Naive thymus-derived CD8-positive, alpha-beta T cell (primary cell): ENCODE measurements at places on chromosomes 5 and 9. TPM values are rescaled to one million over a fixed set of nuclear protein-coding genes. Genes with fewer than 3 reads are reported as not detected.

- no peak for DNase-seq
- no peak overlapping the region for H3K4me3 ChIP-seq
- H3K27ac ChIP-seq, result no peak overlapping the region
- H3K4me1 ChIP-seq, result peaks cover 4% of the 10 kb centered on the region
- H3K36me3 ChIP-seq, result peaks cover 85% of the 10 kb centered on the region
Observed at GRCh38 chr5:72224946-72225463, 95.0 kb downstream of the MRPS27 start.

Gene SEC24A
- 17.2 TPM for total RNA-seq

DNA sequence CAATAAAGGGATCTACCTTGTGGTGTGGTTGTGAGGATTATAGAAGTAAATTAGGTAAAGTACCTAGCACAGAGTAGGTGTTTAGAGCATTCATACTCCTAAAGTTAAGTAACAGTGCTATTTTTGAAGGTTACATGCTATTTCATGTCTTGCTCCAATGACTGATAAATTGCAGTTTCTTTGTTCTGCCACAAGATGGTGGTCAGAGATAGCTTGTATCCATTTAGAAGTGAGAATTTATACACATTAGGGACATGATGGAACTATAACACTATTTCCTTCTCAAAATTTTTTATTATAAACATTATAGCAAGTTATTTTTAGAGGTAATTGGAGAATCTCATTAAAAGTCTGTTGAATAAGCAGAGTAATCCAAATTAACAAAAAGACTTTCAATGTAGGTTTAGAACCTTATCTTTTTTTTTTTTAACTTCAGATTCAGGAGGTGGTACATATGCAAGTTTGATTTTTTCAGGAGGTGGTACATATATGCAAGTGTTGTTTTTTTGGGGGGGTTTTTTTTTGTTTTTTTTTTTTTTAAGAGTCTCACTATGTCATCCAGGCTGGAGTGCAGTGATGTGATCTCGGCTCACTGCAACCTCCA is 17.1 kb downstream of the MTREX start:
- no peak for DNase-seq
- H3K4me1 ChIP-seq, result peaks cover 30% of the 10 kb centered on the region
- no peaks in the 10 kb centered on the region for H3K27me3 ChIP-seq

Gene LHX2
- total RNA-seq, result not detected

DNA sequence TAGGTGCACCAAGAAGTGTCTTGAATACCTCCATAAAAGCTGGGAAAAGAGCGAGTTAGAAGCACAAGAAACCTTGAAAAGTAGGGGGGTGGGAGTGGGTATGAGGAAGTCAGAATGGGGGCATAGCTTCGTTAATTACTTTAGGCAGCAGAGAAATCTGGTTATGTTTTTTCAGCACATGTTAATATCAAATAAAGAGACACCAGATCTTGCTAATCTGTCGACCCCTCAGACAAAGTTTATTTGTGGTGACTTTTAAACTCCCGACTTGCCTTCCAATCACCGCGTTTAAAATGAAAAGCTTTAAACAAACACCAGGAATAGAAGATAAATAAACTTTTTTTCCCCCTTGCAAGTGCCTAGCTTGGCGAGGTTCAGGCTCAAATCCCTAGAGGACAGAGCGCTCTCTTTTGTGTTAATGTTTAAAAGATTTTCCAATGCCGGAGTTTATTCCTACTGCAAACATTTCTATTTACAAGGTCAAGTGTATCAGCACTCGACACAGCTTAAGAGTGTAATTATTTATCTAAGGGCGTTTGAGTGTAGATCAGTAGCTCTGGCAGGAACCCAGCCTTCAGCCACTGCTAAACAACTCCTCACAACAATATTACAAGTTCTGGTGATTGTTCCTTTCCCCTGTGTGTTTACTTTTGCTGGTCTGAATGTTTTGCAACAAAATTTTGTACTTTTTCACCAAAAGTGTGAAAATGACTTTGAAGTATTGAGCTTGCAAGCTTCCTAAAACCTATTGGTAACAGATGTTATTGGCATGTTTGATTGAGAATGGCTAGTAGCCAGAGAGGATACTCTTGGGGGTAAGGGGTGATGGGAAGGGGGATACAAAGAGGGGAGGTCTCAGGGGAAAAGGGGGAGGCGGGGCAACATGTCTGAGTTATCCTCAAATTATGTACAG is 3.8 kb downstream of the GAS1 start:
- no peak overlapping the region for H3K27ac ChIP-seq
- no peak overlapping the region for H3K4me3 ChIP-seq
- no peaks in the 10 kb centered on the region for H3K36me3 ChIP-seq
- no peak for DNase-seq

DNA sequence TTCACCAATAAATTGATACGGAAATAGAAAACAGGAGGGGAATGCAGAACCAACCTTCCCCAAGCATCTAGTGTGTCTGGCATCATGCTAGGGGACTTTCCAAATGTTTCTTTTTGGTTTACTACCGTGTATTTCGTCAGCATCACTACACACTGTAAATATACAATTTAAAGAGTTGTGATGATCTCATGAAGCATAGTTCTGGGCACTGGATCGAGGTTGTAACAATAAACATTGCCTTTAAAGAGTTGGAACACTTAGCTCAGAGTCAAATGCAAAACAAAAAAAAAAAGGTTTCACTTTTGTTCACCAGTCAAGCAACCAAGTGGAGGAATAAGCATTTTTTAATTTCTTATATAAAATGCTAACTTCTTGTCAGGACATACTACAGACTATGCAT is 2.9 kb upstream of the SCAI start:
- no peak overlapping the region for H3K4me3 ChIP-seq
- no peaks in the 10 kb centered on the region for H3K27me3 ChIP-seq
- H3K4me1 ChIP-seq, result peaks cover 34% of the 10 kb centered on the region
- H3K36me3 ChIP-seq, result no peaks in the 10 kb centered on the region

Gene CDKN2B
- total RNA-seq, result not detected

- no peak for DNase-seq
- no peak overlapping the region for H3K4me3 ChIP-seq
- H3K27me3 ChIP-seq, result no peaks in the 10 kb centered on the region
- H3K36me3 ChIP-seq, result peaks cover 53% of the 10 kb centered on the region
- no peaks in the 10 kb centered on the region for H3K4me1 ChIP-seq
- no peak overlapping the region for H3K27ac ChIP-seq
Observed at GRCh38 chr9:70324963-70325362, 66.2 kb downstream of the SMC5 start.

DNA sequence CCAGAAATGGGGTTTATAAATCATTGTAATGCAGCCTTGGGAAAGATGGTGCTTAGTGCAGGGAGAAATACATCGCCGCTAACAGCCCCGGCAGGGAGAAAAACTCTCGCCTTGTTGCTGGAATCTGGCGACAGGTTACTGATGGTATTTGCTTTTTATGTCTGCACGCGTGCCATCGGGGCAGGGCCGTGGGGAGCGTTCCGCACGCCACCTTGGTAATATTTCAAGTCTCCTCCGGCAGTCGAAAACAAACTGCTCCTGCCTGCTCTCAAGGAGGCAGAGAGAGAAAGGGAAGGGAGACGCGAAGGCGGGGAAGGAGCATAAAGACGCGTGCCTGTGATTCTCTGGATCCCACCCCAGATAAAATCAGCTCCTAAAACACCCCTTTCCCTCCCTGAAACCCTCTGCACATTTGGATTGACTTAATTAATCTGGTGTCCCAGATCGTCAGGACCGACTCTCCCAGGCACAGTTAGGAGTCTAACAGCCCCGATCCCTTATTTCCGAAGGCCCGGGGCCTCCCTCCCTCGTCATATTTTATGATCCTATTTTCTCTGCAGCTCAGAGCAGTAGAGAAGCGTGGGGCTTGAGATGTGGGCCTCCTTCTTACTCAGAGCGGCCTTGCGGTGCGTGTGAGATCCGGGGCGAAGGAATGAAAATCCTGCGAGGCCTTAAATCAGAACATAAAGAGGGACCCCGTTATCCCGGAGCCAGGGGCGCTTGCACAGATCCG is 47.7 kb downstream of the CFAP77 start:
- H3K27ac ChIP-seq, result no peak overlapping the region
- no peaks in the 10 kb centered on the region for H3K36me3 ChIP-seq
- no peaks in the 10 kb centered on the region for H3K4me1 ChIP-seq
- no peak overlapping the region for H3K4me3 ChIP-seq

- DNase-seq, result no peak
- no peaks in the 10 kb centered on the region for H3K4me1 ChIP-seq
- H3K27me3 ChIP-seq, result peaks cover 4% of the 10 kb centered on the region
- no peak overlapping the region for H3K27ac ChIP-seq
- H3K36me3 ChIP-seq, result no peaks in the 10 kb centered on the region
Observed at GRCh38 chr9:78622126-78622525, 325.2 kb downstream of the PSAT1 start.

DNA sequence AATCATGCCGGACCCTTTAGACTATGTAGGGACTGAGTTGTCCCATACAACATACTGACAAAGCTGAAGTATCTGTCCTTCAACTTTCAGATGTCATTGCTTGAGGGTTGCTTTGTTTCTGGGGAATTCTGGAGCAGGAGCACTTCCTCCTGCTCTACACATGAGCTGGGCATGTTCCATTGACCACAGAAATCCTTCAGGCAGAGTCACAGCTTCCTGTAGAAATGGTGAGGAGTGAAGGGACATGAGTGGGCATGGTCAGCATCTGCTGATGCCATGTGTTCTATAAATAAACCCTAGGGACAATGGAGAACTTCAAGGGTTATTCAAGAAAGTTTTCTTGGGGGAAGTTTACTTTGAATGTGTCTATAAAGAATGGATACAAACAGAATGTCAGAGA is 296.6 kb upstream of the FBXL7 start:
- H3K36me3 ChIP-seq, result no peaks in the 10 kb centered on the region
- H3K4me1 ChIP-seq, result no peaks in the 10 kb centered on the region
- H3K4me3 ChIP-seq, result no peak overlapping the region
- no peak for DNase-seq

- H3K4me1 ChIP-seq, result peaks cover 8% of the 10 kb centered on the region
- no peak overlapping the region for H3K4me3 ChIP-seq
Observed at GRCh38 chr9:97658707-97659106, 25.1 kb downstream of the NCBP1 start.

DNA sequence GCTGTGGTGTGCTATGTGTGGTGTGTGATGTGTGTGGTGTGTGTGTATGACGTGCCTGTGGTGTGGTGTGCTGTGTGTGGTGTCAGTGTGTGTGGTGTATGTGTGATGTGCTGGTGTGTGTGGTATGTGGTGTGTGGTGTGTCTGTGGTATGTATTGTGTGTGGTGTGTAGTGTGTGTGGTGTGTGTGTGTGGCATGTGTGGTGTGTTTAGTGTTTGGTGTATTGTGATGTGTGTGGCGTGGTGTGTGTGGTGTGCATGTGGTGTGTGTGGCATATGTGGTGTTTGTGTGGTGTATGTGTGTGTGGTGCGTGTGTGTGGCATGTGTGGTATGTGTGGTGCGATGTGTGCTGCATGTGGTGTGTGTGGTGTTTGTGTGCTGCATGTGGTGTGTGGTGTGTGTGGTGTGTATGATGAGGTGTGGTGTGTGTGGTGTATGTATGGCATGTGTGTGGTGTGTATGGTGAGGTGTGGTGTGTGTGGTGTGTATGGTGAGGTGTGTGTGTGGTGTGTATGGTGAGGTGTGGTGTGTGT is 18.3 kb upstream of the RNU6ATAC start:
- H3K36me3 ChIP-seq, result no peaks in the 10 kb centered on the region
- peaks cover 28% of the 10 kb centered on the region for H3K27me3 ChIP-seq
- no peak for DNase-seq
- H3K27ac ChIP-seq, result peak overlapping the region; percentile 84
- no peak overlapping the region for H3K4me3 ChIP-seq

DNA sequence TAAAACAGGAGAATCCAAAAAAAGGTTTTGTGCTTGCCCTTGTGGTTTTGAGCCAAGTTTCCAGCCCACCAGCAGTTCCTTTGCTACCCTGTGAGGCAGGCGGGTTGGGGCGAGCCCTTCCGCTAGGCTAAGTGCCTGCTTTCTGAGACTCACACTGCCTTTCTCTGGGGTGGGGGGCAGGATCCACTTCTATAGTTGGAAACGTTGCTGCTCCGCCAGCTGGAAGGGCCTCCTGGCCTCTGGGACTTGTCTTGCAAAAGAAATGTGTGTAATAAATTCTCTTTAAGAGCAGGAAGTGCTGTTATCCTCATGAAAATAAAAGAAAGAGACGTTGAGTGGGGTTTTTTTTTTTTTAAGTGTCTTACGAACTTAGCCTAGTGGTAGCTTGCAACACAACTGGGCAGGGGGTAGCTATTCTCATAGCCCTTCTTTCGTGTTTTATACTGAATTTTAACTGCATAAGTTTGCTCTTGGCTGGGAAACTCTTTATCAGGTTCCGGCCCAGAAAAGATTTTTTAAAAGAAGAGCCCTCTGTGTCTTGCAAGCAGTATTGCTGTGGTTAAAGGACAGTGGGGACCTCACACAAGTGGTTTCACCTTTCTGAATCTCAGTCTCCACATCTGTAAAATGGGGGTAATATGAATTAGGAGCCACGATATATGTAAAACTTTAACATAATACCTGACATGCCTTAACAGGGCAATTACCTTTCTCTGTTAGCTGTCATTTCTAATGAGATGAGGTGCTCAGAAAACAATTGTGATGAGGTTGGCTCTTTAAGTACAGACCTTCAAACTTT is 19.8 kb downstream of the JADE2 start:
- peak overlapping the region; percentile 74 for H3K4me3 ChIP-seq
- peaks cover 70% of the 10 kb centered on the region for H3K36me3 ChIP-seq
- DNase-seq, result peak; percentile 39
- peak overlapping the region; percentile 96 for H3K27ac ChIP-seq
- H3K27me3 ChIP-seq, result no peaks in the 10 kb centered on the region
- peaks cover 73% of the 10 kb centered on the region for H3K4me1 ChIP-seq

GRCh38 chr9:132690696-132691095 is 20.4 kb downstream of the GTF3C4 start:
- H3K4me1 ChIP-seq, result no peaks in the 10 kb centered on the region
- peaks cover 49% of the 10 kb centered on the region for H3K36me3 ChIP-seq
- no peak overlapping the region for H3K27ac ChIP-seq
- DNase-seq, result no peak
- no peaks in the 10 kb centered on the region for H3K27me3 ChIP-seq

Gene PCDHA2
- total RNA-seq, result not detected

DNA sequence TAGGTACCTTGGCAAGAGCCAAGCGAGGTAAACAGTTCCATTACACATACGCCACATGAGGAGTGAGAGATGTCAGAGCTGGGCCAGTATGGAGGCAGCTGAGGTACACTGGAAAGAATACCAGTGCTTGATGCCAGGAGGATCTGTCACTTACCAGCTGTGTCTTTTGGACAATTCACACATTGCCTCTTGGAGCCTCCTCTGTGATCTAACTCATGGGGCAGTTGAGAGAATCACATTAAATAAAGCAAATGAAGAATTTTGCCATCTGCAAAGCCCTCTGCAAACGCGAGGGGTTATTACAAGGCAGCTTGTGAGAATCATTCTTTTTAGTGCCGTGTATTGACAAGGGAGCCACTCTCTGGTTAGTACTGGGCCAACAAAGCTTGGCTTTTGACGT is 429.7 kb upstream of the KLF4 start:
- H3K4me3 ChIP-seq, result no peak overlapping the region
- no peak for DNase-seq

GRCh38 chr9:76336027-76336426 is 58.2 kb downstream of the RFK start:
- no peak overlapping the region for H3K4me3 ChIP-seq
- H3K27me3 ChIP-seq, result peaks cover 15% of the 10 kb centered on the region
- no peak for DNase-seq
- H3K36me3 ChIP-seq, result no peaks in the 10 kb centered on the region

- H3K4me1 ChIP-seq, result peaks cover 16% of the 10 kb centered on the region
- H3K4me3 ChIP-seq, result no peak overlapping the region
Observed at GRCh38 chr5:116037236-116037822, 5.1 kb downstream of the ARL14EPL start.
